ENCODE measurements at places on chromosomes 2 and 18.

DNA sequence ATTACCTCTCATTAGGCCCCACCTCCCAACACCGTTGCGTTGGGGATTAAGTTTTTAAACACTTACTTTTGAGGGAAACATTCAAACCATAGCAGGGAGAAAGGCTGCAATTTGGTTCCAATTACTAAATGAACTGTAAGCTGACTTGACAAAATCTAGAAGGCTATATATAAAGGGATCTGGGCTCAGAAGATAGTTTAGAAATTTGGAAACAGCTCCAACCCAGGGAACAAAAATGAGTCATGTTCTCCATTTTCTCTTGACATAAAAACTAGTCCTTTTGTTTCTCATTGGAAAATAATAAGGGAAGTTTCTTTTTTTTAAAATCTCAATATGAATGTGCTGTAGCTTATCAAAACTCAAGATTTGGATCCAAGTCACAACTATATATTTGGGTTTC lies 17.5 kb downstream of the MOGAT1 start:
- no peak for DNase-seq

- DNase-seq = no peak
Measured at GRCh38 chr2:44866152-44866551, 75.3 kb upstream of the SIX3 start.

DNA sequence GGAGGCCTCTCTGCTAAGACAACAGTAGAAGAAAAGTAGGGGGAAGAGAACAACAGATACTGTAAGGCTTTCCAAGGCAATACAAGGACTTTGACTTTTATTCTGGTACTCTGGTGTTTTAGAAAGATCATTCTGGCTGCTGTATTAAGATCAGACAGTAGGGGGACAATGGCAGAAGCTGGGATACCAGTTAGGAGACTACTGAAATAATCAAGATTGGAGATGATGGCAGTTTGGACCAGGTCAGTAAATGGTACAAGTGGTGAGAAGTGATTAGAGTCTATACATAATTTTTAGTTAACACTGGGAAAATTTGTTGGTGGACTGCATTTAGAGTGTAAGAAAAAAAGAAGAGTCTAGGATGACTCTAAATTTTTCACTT lies 139.7 kb downstream of the ROCK1 start:
- peak; percentile 55 for DNase-seq

DNA sequence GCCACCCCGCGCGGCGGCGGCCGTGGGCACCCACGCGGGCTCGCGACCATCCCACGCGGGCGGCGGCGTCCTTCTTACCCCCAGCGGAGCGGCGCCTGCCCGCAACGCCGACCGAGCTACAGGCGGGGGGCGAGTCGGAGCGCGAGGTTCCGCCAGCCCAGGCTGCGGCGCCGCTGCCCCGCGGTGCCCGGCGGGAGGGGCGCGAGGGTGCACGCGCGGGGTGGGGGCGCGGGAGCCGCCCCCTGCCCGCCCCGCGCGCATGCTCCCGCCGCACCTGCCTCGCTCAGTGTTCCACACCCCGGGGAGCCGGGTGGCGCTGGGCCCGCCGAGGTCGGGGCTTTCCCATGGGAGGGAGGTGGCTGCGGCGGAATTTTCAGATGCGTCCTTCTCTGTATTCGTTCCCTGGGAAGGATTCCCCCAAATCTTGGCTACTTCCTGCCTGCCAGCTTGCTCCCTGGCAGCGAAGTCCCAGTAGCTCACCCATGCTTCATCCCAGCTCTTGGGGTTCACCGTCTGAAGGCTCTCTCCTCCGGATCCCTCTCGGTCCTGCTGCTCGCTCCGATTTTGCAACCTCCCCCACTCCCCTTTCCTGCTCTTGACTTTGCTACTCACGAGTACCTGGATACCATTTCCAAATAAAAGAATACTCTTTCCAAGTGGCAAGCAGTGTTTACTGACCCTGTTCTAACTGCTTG lies at the start of gene L3MBTL4:
L3MBTL4 (minus strand) TSS at position 189 of the 695 bp plus-strand sequence. CDS start 103,286 bp downstream, outside the sequence.
- DNase-seq = no peak

- no peak for DNase-seq
Measured at GRCh38 chr2:108280466-108280865, 8.2 kb upstream of the SULT1C2 start.

DNA sequence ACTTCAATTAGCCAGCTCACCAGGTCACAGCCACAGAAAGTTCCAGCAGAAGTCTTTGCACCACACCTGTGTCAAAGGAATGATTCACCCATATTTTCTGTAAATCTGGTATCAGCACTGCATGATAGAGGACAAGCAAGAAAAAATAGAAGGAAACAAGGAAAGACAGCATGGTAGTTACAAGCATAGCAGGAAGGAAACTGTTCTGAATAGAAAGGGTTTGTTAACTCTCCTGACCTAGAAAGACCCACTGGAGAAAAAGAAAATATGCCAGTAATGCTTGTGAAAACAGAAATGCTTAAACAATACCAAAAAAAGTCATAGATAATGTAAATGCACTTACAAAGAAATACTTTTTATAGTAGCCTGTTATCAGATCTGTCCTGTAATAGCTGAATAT lies 40.8 kb downstream of the SCRN3 start:
- DNase-seq = no peak

DNA sequence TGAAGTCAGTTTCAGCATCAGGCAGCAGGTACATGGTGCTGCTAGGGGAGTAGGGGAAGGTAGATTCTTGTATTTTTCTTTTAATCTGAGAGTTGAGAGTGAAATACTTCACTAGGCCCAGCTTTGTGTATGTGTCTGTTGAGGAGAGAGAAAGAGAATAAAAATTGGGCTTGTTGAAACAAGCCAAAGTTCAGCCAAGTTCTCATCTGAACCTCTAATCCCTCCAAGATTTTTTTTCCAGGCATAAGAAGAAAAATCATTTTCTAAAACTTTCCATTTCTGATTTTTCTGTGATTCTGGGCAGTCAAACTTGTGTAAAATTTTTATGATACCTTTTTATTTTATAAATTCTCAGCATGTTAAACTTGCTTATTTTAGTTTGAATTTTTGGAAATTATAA lies 55.6 kb downstream of the PTPRM start:
- no peak for DNase-seq

- DNase-seq = no peak
Measured at GRCh38 chr18:35155398-35156117, 85.3 kb upstream of the ZNF397 start.

DNA sequence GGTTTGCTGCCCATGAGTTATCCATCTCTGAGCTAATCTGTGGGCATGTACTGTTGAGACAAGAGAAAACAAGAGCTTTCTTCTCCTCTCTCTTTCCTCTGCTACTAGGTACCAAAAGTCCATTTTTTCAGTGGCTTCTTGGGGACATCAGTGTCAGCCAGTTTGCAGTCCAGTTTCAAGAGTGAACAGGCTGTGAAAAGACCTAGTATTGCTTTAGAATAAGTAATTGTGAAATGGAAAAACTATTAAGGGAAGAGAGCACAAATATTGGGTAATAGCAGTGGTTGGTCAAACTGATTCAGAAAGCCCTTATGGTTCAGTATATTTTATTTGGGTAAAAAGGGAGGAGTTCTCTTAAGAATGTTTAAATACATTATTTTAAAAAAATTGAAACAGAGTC lies 33.0 kb upstream of the MEP1B start:
- no peak for DNase-seq

- DNase-seq = no peak
Measured at GRCh38 chr2:127654838-127655175, 8.9 kb downstream of the GPR17 start.

DNA sequence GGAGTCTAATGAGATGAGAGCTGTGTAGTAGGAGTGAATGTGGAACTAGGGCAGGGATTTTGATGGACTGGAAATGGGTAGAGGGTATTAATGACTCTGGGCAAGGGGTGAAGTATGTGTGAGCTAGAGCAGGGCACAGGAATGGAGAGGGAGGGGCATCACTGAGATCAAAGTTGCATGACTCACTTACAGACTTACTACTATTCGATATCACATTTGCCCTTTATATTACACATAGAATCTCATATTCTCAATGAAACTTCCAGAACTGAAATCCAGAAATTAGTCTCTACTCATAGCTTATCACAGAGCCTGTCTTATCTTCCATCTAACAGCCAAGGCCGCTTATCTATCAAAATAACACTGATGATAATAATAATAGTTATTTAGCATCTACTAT lies 20.0 kb upstream of the ITGB6 start:
- no peak for DNase-seq

- DNase-seq = no peak
Measured at GRCh38 chr18:35827275-35827902, 145.1 kb upstream of the RMP24 start.

GRCh38 chr2:71876542-71877451 lies 270.9 kb downstream of the CYP26B1 start:
- DNase-seq = no peak

DNA sequence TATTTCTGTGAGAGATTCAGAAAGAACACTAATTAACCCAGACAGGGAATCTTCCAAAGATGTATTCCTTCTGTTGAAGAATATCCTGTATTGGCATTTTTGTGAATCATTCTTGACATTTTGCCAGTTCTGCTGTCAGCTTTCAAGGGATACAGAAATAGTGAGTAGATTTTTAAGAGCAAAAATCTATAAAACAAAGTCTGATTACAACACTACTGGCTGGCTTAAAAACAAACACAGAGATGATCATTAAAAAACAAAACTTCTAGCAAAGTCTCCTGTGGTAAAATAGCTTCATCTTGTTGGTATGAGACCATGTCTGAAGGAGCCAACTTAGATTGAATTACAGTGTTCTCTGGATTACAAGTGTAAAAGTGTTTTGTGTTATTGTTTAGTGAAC lies 866.3 kb upstream of the KLHL29 start:
- no peak for DNase-seq

DNA sequence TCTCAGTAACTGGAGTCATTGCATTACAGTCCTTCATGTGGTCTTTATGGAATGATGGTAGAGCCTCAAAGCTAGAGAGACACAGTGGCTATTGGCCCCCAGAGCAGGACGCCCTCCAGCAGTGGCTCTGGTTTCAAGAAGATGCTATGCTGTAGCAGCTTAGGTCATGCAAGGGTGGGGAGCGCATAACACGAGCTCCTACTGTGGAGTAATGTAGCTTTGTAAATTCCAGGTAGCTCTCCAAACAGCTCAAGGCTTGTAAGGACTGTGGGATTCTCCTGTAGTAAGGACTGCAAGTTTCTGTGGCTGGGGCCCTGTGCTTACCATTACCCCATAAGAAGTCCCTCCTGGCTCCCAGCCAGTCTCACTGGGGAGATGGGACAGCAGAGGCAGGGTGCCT lies 15.6 kb downstream of the APLF start:
- no peak for DNase-seq

GRCh38 chr2:113212245-113213060 lies 38.7 kb downstream of the PSD4 start:
- no peak for DNase-seq

GRCh38 chr2:100185516-100185915 lies 43.1 kb upstream of the AFF3 start:
- DNase-seq = no peak

DNA sequence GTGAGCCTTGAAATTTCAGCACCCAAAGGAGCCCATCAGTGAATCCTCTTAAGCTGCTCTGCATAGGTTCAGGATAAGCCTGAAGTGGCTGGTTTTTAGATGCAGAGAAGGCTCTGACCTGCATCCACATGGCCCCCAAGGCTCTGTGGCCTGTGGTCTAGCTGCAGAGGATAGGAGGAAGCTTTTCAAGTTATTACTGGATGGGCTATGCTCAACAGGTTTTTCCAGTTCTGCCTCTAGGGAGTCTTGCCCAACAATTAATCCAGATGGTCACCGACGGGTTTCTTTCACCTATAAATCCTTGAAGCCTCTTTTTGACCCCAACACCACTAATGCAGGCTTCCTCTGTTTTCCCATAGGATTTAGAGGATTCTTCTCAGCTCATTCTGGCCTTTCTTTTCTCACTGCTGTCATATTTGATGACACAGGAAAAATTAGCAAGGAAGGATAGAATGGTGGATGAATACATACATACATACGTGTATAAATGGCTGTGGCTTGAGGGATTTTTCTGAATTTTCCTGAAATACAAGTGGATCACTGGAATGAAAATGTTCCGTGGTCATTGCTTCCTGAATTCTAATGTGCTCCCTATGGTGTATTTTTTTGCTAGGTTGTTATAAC lies 52.2 kb upstream of the BCL2L11 start:
- peak; percentile 13 for DNase-seq

- DNase-seq = no peak
Measured at GRCh38 chr18:52208646-52209045, 131.4 kb upstream of the DCC start.

GRCh38 chr18:3910512-3910911 lies 460.5 kb downstream of the TGIF1 start:
- no peak for DNase-seq

- DNase-seq = no peak
Measured at GRCh38 chr2:121532894-121533293, 2.2 kb downstream of the RNU4ATAC start.

- peak; percentile 43 for DNase-seq
Measured at GRCh38 chr2:64524604-64525316, 632 bp downstream of the AFTPH start.

GRCh38 chr2:29314816-29315571 lies 199.8 kb downstream of the CLIP4 start:
- peak; percentile 79 for DNase-seq

DNA sequence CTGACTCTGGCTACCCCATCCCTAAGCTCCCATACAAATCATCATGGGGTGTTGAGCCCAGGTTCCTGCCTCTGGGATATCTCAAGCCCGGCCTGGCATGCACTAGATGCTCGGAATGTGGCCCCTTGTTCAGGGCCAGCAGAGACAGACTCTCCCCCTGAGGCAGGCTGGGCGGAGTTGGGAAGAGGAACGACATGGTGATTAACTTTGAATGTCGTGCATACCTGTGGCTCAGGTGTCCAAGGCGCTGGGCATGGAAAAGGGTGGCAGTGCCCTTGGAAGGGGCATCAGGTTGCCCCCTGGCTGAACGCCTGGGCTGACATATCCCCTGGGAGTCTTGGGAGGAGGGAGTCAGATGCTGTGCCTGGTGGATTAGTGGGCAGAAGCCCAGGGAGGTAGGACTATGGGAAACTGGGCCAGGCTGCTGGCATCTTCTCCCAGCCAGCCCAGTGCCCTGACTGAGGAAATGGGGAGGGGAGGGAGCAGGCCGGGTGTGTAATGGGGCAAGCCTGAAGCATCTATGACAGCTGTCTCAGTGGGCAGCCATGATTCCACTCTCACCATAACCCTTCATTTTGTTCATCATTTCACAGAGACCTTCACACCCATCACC lies 57.8 kb upstream of the OTOF start:
- no peak for DNase-seq

GRCh38 chr18:10032331-10033015 lies 118.7 kb downstream of the VAPA start:
- DNase-seq = no peak

- no peak for DNase-seq
Measured at GRCh38 chr2:149648282-149649030, 60.9 kb upstream of the MMADHC start.

DNA sequence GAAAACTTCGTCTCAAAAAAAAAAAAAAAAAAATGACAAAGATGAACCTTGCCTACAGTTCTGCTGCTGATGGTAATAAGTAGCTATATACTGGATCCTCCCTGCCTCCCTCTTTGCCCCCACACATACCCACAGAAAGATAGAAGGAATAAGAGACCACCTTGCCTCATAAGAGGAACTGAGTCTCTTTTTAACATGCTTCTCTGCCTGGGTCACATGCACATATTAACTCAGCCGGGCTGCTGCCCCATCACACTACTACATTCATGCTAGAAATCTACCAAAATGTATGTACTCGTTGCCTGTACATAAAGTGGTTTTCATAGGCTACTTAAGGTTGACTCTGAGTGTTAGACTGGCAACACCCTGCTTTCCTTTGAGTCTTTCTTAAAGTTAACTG lies 78.9 kb upstream of the B3GNT2 start:
- no peak for DNase-seq

All from Kasumi-1 (cell line).